EL (cell line): ENCODE measurements at places on chromosomes 4 and X.

- DNase-seq: no peak
Observed at GRCh38 chrX:154484255-154485149, 1.9 kb downstream of the UBL4A start.

DNA sequence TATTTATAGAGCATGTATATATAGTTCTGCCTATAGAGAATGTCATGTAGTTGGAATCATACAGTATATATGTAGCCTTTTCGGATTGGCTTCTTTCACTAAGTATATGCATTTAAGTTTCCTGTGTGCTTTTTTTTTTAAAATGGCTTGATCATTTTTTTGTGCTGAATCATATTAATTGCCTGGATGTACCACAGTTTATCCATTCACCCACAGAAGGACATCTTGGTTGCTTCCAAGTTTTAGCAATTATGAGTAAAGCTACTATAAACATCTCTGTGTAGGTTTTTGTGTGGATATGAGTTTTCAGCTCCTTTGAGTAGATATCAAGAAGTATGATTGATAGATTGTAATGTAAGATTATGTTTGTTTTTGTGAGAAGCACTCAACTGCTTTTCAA is 23.8 kb downstream of the PTTG2 start:
- DNase-seq: peak; percentile 57

GRCh38 chr4:94849901-94850300 is 92.1 kb downstream of the BMPR1B start:
- no peak for DNase-seq

DNA sequence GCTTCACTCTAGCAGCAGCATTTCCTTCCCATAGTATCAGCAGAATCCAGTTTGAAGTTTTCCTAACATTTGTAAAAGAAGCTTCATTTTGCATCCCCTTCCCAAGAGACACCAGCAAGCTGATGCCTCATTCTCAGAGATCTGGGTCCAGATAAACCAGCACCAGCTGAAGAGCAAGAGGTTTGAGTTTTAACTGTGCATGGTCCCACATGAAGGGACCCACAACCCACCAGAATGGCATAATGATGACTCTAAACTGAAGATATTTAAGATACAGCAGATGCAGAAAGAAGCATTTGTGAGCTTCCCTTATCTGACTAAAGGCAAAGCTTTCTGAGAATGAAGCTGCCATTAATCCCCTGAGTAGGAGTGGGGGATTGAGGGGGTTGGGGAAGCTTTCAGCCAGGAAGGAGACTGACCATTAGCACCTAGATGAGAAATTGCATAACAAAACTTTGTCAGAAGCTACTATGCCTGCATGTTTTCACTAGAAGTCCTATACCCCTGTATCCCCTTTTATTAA is 18.6 kb downstream of the NUDT6 start:
- DNase-seq: no peak

DNA sequence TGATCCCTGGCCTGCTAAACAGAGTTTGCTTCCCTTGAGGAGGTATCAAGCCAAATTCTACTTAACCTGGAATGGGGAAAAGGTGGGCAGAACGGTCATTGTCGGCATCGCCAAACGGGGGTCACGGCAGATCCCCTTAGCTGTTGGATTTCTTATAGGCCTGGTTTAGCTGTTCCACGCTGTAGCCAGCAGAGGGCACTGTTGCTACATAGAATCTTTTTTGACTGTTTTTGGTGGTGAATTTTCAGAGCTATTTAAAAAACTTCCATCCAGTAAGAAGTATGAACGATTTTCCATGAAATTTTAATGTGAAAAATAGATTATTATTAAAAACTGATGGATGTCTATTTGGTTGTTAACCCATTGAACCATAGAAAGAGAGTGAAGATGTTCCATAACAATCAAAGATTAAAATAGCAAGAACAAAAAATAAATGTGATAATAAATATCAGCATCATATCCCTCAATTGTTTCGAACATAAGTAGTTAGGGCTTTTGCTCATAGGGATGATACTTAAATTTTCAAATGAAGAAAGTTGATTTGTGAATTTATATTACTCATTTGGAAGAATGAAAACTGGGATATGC is 56.6 kb downstream of the LINC00632 start:
- peak; percentile 56 for DNase-seq

DNA sequence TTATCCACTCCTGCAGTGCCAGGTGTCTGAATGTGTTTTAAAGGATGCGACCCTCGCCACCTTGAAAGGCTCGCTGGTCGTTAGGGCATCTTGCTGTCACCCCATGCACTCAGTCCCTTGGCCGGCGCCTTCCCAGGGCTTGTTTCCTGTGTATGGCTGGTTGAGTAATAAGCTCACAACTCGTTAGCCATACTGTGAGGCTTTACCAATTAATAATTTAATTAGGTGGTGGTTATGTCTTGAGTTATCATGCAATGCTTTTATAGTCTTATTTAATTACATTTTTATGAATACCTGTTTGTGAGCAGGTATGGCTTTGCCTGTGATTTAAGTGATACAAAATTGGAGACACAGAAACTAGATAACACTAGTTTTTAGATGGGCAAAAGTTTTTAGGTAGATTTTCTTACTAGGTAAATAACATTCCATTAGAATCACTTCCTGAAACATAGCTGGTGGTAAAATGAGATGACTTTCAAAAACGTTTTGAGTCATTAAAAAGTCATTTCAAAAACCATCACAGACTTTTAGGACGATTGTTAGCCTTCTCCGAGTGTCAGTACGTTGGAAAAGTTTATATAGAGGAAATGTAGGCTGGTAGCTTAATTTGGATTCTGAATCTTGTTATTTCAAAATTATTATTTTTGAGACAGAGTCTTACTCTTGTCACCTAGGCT is 18.2 kb downstream of the PTTG2 start:
- DNase-seq: peak; percentile 48

- DNase-seq: no peak
Observed at GRCh38 chr4:82123934-82124333, 249.9 kb downstream of the HNRNPD start.

DNA sequence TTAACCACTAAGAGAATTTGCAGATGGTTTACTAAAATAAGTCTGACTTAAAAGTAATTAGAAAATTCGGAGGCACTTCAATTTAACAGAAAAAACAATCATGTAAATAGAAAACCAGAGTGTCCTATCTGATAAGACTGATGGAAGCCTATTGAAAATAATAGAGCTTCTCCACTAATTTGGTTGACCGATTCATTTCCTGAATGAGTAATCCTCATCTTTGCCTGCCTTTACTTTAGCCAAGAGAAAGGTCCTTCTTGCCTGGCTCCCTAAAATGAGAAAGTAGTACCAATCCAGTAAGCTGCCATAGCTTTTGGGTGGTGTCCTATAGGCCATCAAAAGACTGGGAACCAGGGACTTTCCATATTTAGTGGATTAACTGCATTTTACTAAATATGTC is 48.4 kb downstream of the KCNIP4 start:
- no peak for DNase-seq

GRCh38 chr4:153095448-153096204 is 108.6 kb upstream of the TRIM2 start:
- no peak for DNase-seq

DNA sequence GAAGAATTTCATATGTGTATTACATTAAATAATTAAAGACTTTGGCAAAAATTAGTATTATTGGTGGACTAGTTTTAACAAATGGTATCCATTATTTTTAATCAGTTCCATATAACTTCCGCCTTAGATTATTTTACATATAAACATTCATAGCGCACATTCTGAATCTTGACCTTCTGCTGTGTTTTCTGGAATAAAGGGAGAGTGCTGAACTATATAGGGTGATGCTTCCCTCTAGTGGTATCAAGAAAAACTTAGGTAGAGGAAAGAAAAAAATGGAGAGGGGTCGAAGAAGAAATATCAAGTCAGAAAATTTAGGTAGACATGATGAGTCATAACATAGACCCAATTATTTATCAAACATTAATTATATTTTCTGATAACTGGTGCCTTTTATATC is 155.6 kb upstream of the PACRGL start:
- peak; percentile 39 for DNase-seq

- peak; percentile 11 for DNase-seq
Observed at GRCh38 chr4:145736241-145736831, 56.4 kb downstream of the C4orf51 start.

DNA sequence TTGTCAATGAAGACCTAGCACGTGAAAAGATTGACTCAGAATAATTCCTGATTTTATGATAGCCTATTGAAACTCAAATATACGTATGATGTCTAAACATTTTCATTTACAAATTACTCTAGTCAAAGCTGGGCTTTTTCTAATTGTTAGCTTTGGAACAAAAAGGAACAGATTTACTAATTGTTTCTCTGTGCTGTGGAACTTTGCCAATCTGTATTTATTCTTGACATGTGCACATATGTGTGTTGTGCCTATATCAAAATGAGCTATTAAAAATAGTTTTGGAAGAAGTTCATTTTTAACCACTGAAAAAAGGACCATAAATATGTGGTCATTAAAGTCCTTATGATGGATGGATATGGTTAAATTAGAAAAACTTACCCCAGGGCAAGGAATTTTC is 85.4 kb upstream of the PACRGL start:
- peak; percentile 15 for DNase-seq

GRCh38 chrX:129779747-129780146 is at the start of gene SASH3:
Gene SASH3 (plus strand): TSS chrX:129779949. CDS start chrX:129780098, 149 bp downstream.
- DNase-seq: no peak

- DNase-seq: no peak
Observed at GRCh38 chr4:58090539-58090938, 980.4 kb upstream of the IGFBP7 start.

- no peak for DNase-seq
Observed at GRCh38 chr4:59838236-59838635, 1361.9 kb upstream of the ADGRL3 start.

- DNase-seq: no peak
Observed at GRCh38 chr4:8721621-8722020, 129.1 kb downstream of the CPZ start.

- DNase-seq: peak; percentile 30
Observed at GRCh38 chrX:100895365-100896075, 21.4 kb upstream of the NOX1 start.

DNA sequence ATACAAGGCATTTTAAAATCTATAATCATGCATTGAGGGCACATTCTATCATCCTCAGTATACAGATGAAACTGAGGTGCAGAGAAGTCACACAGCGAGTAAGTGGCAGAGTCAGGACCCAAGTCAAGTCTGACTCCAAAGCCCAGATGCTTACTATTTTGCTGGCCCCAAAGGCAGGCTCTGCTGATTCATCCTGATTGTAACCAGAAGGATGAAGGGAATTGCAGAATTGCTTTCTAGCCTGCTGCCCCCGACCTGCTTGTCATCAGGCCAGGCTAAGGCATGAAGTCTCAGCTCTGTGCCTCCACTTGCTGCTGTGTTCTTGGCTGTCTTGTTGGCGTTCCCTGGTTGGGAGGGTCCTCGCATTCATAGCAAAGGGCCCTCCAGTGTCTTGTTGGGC is 62.7 kb downstream of the SLC9A6 start:
- peak; percentile 49 for DNase-seq

DNA sequence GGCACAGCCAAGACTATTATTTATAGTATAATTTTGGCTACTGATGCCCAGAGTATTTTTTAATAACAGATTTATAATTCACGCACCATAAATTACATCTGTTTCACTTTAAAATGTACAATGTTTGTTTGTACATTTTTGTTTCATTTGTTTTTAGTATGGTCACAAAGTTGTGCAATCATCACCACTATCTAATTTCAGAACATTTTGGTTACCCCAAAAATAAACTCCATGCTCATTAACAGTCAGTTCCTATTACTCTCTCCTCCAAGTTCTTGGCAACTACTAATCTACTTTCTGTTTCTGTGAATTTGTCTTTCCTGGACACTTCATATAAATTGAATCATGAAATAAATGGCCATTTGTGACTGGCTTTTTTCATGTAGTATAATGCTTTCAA is 176.7 kb downstream of the SH3BGRL start:
- no peak for DNase-seq

DNA sequence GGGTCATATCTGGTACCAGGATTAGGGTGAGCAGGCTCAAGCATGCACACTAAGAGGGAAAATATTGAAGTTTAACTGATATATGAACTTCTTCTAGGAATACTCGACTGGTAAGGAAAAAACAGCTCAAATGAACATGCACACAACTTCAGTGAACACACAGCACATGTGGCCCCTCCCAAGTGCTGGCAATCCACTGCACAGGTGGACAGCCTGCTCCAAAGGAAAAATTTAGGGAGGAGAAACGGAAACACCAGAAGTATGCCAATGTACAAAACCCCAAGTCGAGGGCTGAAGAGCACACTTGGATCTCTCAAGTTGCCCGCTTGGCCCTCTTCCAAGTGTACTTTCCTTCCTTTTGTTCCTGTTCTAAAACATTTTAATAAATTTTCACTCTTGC is 205.0 kb upstream of the FAM47C start:
- no peak for DNase-seq

DNA sequence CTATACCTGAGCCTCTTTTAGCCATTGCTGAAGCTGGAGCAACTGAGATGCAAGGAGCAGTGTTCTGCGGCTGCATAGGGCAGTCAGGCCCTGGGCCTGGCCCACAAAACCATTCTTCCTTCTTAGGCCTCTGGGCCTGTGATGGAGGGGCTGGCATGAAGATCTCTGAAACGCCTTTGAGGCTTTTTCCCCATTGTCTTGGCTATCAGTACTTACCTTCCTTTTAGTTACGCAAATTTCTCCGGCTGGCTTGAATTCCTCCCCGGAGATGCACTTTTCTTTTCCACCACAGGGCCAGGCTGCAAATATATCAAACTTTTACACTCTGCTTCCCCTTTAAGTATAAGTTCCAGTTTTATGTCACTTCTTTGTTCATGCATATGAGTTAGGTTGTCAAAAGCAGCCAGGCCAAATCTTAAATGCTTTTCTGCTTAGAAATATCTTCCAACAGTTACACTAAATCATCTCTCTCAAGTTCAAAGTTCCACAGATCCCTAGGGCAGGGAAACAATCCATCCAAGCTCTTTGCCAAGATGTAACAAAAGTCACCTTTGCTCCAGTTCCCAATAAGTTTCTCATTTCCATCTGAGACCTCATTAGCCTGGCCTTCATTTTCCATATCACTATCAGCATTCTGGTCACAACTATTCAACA is 194.4 kb upstream of the PCDH7 start:
- DNase-seq: no peak

DNA sequence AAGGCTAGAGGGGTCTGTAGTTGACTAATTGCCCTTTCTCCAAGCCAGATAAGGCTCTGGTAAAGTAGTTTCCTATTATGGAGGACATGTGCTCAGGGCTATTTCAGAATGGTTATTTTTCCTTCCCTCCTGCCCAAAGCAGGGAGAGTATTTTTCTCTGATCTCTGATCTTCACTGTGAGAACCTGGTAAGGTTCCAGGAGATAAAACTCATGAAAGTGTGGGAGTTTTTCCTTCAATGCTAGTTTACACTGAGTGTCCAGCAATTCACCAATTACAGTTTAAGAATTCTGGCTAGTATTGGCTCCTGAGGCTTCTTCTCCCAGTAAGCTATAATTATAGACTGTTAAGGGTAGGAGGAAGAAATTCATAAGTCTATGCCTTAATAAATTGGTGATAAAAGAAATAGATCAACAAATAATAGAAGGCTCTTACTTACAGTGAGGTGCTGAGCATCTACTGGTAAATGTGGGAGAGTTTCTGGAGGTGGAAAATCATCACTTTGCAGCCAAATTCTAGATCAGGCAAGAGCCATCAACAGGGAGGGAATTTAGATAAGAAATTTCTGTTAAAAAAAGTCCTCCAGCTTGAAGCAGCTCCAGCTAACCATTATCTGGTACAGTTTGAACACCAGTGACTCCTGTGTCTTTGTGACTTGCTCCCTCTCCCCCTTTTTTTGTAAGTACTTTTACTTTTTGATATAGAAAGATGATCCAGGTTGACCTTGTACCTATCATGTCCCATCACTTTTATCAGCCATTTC is 30.9 kb downstream of the CASP6 start:
- no peak for DNase-seq

GRCh38 chr4:52755426-52755825 is 4.2 kb upstream of the ERVMER34-1 start:
- no peak for DNase-seq

- no peak for DNase-seq
Observed at GRCh38 chr4:154564311-154564710, 1.5 kb downstream of the FGB start.
